ENCODE measurements at places on chromosomes 12 and 14.

GRCh38 chr12:99121546-99121945, 476.5 kb downstream of the APAF1 start:
- no peak for DNase-seq

DNA sequence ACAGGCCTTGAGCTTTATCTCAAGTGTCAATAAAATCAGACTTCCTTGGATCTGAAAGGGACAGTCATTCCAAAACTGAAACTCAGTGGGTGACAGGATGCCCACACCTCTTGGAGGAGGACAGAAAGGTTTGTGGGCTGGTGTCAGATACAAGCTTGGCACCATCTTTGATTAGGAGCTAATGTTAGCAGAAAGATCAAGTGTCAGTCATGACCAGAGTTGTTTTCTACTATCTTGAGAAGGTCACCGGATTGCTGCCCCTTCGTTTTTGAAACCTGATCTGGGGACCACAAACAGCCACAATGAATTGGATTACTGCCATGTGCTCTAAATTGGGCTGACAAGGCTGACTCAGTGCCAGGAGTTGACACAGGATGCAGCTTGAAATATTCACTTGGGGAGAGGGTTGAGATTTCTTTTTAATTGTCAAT, 88.3 kb downstream of the OTOGL start:
- no peak for DNase-seq

DNA sequence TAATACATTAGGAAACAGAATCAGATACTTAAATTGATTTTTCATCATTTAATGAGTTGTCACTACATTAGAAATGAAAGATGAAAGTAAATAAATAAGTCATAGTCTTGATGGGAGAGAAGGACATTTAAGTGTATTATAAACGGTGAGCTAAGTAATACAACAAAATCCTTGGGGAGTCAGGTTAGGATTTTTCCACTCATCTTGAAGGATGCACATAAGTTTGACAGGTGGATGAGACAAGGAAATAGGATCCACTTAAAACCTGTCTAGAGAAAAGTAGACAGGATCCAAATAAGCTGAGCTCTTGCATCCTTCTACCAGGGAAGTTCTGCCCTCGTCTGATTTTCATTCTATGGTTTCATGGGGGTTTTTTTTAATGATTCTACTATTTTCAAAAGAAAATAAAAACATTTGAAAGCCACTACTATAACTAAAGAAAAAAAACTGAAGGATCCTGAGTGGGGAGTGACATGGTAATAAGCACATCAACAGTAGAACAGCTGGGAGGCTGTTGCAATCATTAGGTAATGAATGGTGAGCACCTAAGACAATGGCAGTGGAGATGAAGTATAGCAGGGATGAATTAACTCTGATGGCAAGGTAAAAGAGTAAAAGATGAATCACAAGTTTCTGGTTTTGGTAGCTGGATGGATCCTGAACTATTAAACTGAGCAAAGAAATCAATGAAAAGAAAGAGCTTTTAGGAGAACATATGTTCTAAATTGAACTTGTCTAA, 17.0 kb downstream of the CEP128 start:
- no peak for DNase-seq

GRCh38 chr12:69332815-69333358, 15.3 kb upstream of the LYZ start:
- DNase-seq, result no peak

DNA sequence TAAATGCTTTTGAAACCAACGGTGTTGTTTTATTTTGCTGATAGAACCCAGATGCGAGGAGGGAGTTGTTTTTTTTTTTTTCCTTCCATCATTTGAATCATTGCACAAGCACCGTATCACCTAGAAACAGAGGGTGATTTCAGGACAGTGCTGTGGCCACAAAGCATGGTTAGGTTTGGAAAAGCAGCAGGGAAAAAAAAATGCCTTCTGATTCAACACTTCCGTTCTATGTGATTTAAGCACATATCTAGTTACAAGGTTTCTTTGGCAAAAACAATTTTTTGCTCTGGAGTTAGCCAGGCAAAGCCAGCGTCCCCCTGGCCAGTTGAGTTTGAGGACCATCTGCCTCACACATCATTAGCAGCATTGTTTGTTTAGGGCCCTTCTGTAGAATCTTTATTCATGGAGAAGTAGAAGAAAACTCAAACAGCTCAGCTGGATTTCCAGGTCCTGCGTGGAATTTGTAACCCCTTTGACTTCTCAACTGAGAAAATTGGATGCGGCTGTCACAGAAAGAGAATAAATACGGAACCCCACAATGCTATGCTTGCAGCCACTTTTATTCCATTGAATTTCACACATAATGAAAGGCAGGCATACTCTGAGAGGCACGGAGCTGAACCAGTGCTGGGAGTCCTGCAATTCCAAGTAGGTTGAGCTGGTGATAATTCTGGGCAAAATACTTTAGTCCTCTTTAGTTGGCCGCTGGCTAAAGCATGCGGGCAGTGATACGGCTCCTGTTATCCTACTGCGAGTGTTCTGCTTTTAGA, 17.0 kb upstream of the WNT5B start:
- DNase-seq, result no peak

DNA sequence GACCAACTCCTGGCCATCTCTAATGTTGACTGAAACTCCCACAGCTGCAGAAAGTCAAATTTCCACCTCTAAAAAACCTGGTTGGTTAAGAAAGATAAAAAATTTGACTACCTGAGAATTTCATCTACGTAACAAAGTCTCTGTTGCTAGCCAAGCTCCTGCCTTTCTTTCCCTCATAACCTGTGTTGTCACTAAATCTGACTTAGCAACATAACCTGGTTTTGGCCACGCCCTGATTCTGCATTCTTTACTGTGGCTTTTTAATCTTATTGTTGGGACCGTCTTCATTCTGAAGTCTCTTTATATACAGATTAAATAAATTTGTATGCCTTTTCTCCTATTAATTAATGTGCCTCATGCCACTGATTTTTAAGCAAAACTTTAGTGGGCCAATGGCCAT, 16.1 kb upstream of the CD69 start:
- no peak for DNase-seq

DNA sequence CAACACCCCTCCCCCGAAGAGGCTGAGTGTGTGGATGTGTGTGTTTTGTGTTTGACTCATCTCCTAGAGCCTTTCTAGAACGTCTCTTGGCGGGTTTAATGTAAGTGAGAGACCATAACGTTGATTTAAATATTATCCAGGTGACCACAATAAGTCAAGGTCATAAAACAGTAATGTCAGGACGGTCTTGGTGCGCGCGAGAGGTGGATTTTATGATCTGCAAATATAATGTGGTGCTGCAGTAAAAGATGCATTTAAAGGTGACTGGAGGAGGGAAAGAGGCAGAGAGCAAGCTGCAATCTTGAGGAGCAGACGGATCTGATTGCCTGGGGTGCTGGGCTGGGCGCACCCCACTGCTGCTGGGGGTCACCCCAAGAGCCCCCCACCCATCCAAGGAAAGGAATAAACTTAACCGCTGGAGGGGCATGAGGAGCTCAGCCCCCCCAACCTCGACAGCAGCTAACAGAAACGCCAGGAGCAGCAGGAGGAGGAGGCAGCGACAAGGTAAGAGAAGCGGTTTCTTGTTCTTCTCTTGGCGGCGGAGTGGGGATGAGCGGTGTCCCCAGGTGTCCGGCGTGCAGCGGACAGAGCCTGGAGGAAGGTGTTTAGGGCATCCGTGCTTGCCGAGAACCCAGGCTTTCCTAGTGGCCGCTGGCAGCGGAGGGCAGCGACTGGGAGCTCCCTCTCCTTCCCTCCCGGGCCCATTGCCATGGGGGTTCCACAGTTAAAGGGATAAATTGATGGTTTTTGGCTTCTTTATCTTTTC, 5.5 kb downstream of the HOXC10 start:
- no peak for DNase-seq

GRCh38 chr12:102526656-102527055, 46.3 kb upstream of the IGF1 start:
- no peak for DNase-seq

- no peak for DNase-seq
Observed at GRCh38 chr14:55327179-55327578, 56.0 kb downstream of the FBXO34 start.

Data from activated CD8-positive, alpha-beta memory T cell treated with anti-CD3 and anti-CD28 coated beads for 4 hours (primary cell).